Muscle of back (tissue), 13 donors: ENCODE measurements at places on chromosomes 2 and 18. TPM values are rescaled to one million over a fixed set of nuclear protein-coding genes. Genes with fewer than 3 reads are reported as not detected.

DNA sequence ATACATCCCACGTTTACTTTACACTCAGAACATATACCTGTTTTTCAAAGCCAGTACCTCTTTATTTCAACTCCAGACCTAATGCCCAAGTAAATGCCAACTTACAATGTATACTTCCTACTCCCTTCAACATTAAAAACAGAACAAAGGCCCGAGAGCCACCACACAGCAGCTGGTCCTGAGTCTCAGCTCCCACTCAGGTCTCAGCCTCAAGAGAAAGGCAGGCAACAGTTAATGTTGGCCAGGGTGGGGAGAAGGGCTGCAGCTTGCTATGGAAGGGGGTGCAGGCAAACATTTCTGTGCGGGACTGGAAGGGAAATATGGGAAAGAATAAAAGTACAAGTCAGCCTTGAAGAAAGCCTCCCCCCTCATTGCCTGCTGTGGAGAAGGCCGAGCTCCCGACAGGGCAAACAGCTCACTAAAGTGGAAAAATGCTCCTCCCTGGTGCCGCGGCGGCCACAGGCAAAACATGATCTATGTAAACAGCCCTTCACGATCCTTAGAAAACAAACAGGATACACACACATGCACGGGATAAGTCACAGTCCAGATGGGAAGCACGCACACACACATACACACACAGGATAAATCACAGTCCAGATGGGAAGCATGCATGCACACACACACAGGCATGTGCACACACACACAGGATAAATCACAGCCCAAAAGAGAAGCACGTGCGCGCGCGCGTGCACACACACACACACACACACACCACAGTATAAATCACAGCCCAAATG is 67.4 kb downstream of the ADNP2 start:
- DNase-seq, result peak; percentile 58

The STRN gene
- polyA plus RNA-seq, result 18.9 TPM

- no peak for DNase-seq
Observed at GRCh38 chr2:129747500-129748125, 231.9 kb upstream of the RAB6C start.

The FBXO11 gene
- polyA plus RNA-seq, result 57.4 TPM

The SULT1C2 gene
- polyA plus RNA-seq, result 0.22 TPM

DNA sequence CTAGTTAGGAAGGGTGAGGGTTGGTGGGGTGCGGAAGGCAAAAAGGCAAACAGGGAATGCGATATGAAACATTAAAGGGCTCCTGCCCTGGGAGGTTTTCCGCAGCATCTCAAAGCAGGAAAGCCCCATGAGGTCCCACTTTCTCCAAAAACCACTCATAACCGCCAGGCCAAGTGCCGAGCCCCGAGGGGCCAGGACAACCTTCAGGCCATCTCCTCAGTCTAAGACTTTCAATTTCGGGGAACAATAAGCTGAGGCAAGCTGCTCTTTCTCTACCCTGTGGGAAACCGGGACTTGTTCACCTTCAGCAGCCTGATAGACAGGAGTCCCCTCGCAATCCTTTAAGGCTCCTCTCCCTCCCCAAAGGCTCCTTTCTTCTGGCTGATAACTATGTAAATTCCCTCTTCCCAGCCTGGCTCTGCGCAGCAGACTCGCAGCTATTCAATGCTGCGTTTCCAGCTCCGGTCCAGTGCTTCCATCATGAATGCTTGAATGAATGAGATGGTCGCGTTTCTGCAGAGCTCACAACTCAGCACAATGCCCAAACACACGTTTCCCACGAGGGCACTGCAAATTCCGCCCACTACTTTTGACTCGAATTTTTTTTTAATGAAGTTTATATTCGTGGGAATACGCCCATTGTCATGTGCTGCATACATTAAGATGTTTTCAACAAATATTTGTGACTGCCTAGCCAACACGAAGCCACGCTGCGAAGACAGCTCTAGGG is 1.4 kb downstream of the LAMA1 start:
- peak; percentile 37 for DNase-seq

The FIGN gene
- polyA plus RNA-seq, result 1.9 TPM

DNA sequence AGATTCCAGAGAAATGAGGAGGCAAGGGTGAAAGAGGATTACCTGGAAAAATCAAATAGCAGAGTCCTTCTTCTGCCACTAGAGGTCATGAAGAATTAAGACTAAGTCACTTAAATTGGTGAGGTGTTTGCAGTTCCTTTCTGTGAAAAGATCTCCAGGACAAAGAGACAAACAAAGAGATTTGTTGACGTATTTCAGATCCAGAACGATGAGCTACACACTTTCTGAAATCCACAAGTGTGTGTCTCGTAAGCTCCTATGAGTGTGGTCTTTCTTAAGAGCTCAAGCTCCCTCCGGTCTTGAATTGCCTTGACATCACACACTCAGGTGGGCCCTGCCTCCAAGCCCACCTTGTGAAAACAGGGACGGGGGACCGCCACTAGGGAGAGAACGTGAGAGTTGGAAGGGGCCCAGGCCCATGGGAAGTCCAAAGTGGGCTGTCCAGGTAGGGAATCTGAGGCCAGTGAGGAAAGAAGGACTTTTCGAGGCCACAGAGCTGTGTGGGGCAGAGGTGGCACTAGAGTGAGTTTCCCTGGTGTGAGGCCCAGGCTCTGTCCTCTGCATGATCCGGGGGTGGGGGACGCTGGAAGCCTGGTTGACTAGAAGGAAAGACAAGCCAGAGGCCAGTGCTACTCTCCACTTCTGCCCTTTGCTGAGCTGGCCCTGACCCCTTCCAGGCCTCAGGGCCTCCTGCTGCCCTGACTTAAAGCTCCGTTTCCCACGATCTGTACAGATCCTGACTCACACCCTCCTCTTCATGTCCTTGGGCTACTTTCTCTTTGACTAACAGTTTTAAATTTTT is 168.1 kb upstream of the NCK2 start:
- DNase-seq, result peak; percentile 34

DNA sequence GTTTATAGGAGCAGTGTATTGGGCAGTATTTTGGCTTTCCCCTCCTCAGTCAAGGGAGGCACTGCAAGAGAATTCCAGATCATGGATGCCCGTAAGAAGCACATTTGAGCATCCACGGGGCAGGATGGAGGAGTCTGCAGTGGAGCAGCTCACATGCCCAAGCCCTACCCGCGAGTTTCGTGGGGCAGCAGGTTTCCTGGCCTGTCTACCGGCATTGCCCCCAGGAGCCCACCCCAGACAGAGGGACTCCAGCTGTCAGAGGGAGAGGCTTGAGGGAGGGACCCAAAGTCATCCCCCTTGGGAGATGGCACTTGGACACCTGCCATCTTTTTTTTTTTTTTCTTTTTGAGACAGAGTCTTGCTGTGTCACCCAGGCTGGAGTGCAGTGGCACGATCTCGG is 31.3 kb downstream of the TMEM177 start:
- DNase-seq, result no peak

The IRS1 gene
- polyA plus RNA-seq, result 14.8 TPM

DNA sequence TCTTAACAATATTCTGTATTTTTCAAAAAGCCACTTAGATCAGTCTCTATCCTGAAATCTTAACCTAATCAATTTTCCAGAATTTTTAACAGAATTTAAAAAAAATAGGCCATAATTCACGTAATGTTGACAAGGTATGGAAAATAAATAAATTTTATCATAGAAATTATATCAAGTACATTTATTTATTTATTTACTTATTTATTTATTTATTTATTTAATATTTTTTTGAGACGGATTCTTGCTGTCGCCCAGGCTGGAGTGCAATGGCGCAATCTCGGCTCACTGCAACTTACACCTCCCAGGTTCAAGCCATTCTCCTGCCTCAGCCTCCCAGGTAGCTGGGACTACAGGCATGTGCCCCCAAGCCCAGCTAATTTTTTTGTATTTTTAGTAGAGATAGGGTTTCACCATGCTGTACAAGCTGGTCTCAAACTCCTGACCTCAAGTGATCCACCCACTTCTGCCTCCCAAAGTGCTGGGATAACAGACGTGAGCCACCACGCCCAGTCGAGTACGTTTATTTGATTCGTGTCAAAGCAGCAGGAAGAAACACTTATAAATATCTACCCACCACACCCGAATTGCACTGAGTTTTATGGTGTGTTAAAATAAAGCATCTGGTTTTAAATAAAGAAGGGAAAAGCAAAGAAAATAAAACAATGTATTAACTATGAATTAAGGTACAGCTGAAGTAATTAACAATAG is 60.1 kb downstream of the DSC3 start:
- DNase-seq, result no peak
